ENCODE measurements at places on chromosomes 2 and 18.

- DNase-seq, result peak; percentile 21
Observed at GRCh38 chr2:70994009-70994698, 519 bp downstream of the TEX261 start.

- peak; percentile 65 for DNase-seq
Observed at GRCh38 chr18:77106331-77106730, 26.3 kb downstream of the MBP start.

GRCh38 chr2:216681683-216682082, 13.7 kb downstream of the IGFBP5 start:
- DNase-seq, result no peak

- DNase-seq, result no peak
Observed at GRCh38 chr2:119697290-119698020, 18.5 kb downstream of the TMEM177 start.

DNA sequence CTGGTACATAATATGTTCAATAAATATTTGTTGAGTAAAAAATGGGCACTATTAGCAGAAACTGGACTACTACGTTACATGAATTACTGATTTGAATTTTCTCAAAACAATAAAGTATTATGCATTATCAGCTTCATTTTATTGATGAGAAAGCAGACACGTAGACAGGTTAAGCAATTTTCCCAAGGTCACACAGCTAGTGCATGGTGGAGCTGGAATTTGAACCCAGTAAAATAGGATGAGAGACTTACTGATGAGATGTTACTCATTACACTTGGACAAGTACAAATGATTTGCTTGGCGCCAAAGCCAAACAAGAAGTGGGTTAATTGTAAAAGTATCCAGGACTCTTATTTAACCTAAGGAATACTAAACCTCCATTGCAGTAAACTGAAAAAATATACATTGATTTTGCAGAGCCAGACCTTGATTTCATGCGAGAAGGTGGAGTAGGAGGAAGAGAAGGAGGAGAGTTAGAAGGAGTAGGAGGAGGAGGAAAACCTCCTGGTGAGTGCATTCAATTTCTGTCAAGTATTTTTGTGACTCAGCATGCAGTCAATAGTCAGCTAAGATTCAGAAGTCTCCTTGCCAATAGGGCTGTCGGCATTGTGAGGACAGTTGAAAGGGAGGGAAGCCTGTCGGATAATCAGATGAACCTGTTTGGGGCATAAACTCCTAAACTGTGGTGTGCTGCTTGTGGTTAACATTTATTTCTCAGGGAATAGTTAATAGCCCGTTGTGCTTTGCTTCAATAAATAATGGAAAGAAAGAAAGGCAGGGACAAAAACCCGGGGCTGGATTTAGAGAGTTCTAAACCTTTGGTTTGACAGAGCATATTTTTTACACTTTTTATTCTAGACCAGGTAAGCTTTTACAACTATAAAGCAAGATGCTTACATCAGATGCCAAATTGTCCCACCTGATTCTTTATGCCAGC, 77.0 kb upstream of the TACR1 start:
- DNase-seq, result no peak

DNA sequence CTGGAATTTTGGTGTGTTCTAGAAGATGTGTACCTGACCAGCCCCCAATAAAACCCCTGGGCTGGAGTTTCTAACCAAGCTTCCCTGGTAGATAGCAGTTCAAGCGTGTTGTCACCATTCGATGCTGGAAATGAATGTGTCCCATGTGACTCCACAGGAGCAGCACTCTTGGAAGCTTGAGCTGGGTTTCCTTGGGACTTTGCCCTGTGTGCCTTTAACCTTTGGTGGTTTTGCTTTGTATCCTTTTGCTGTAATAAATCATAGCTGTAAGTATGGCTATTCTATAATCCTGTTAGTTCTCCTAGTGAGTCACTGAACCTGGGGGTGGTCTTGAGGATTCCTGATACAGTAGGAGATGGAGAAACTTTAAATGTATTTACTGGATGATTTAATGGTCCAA, 65.2 kb downstream of the KLHL14 start:
- no peak for DNase-seq

DNA sequence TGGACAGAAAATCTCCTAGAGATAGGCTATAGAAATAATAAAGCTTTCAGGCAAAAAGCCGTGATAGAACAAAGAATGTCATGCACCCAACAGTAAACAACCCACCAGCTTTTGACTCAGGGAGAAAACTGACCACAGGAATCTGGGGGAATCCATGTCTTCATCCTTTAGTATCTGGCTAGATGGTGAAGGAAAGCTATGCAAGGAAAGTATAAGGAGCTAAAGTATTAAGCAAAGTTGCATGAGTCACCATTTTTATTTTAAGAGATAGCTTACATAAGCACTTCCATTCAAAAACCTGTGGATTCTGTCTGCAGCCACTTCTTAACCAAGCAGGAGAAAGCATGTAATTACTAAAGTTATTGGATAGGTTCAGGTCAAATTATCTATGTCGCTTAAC, 363.8 kb downstream of the LRP1B start:
- no peak for DNase-seq

GRCh38 chr2:239106314-239106908, 258.5 kb downstream of the TWIST2 start:
- no peak for DNase-seq

- no peak for DNase-seq
Observed at GRCh38 chr18:22283397-22283796, 114.0 kb downstream of the GATA6 start.

DNA sequence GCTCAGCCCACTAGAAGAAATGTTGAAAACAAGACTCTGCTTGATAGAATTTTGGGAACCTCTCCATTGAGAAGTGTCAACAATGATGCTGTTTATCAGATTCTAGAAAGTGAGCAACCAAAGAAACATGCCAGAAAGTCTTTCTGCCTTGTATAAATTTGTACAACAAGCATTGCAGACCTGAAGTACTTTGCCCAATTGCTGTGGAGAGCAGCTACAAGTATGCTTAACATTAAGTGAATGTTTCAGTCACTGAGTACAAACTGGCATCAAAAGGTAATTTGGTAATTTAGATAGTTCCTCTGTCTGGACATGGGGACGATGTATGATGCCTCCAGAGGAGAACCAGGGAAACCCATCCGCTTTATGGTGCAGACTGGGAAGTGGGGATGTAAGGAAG, 33.4 kb upstream of the SKA1 start:
- no peak for DNase-seq

DNA sequence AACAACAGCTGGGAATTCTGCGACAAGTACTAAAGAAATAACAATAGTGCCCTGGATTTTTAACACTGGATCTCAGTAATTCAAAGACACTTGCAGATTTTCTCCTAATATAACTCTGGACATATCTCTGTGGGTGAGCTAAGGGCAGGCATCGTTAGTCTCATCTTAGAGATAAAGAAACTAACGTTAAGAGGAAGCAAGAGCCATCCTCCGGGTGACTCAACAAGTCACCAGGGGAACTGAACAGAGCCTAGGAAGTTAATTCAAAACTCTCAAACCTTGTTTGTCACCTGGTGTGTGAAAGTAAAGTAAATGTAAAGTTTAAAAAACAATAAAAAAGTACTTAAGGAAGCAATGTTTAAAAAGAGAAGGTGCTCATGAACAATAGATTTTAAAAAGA, 41.6 kb upstream of the NRP2 start:
- DNase-seq, result no peak

DNA sequence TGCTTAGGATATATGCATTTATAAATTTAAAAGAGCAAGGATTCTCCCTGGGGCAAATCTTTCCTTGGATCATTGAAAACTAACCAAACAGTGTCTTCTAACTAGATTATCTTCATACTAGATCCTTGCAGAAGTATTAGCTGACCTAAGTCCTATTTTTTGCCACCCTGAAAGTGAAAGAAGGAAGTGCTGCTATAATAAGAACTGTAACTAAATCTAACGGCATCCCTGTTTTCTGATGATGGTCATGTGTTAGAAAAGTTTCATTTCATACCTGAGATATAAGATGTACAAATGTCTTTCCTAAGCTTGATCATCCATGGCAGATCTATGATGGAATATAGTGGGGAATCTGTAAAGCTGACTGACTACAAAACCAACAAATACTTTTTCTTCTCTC, 102.7 kb downstream of the MAP2 start:
- no peak for DNase-seq

- DNase-seq, result no peak
Observed at GRCh38 chr2:43228321-43228751, 1.9 kb upstream of the ZFP36L2 start.

- no peak for DNase-seq
Observed at GRCh38 chr2:109456776-109457175, 157.0 kb downstream of the SEPTIN10 start.

- DNase-seq, result no peak
Observed at GRCh38 chr2:218883491-218884490, 3.1 kb downstream of the WNT10A start.

DNA sequence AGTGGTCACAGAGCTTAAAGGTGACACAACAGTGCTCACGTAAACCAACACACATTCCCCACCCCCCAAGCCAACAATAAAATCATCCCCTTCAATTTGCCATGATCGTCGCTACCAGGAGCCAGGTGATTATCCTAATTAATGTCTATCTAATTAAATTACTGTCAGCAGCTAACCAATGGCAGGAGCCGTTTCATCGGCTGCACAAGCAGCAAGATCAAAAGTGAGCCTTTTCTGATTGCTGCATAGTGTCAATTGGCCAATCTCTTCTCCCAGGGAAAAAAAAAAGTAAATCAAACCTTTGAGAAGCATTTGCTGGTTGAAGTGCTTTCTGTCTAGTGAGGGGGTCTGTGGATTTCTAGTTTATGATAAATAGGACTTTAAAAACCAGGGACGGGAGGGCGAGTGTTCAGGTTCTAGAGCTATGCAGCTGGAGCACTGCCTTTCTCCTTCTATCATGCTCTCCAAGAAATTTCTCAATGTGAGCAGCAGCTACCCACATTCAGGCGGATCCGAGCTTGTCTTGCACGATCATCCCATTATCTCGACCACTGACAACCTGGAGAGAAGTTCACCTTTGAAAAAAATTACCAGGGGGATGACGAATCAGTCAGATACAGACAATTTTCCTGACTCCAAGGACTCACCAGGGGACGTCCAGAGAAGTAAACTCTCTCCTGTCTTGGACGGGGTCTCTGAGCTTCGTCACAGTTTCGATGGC, at the start of gene TBR1:
Gene TBR1, plus strand, starts transcription at position 311 of the 721 bp plus-strand sequence. Its CDS starts 114 bp downstream, at position 425.
- DNase-seq, result no peak

Measured in activated CD4-positive, alpha-beta T cell treated with anti-CD3 and anti-CD28 coated beads, Interleukin-2, amount 50 U/mL, for 24 hours (primary cell).